ENCODE measurements at places on chromosomes 1 and 21.

GRCh38 chr1:30650968-30651320 is 72.4 kb downstream of the MATN1 start:
- DNase-seq: no peak

GRCh38 chr1:19445417-19446342 is 39.7 kb downstream of the CAPZB start:
- no peak for DNase-seq

DNA sequence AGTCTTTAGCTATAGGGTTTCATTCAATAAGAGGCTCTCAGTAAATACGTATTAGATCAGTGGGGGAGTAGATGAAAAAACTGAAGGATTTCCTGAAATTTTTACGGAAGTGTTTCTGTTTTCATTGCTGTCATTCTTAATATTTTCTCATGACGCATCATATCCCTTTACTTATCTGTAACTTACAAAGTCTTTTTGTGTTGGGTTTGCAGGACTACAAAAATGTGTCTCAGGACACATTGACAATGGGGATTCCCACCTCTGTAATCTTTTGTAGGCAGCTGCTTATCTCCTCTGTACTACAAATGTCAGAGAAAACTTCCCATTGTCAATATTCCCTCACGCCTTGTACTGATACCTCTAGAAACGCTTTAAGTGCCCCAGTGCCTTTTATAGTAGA is 35.5 kb downstream of the CRP start:
- no peak for DNase-seq

- DNase-seq: no peak
These were observed 19.3 kb downstream of the PGLYRP3 start for GRCh38 chr1:153293480-153293775.

GRCh38 chr21:36852293-36852692 is 114.2 kb downstream of the HLCS start:
- DNase-seq: no peak

DNA sequence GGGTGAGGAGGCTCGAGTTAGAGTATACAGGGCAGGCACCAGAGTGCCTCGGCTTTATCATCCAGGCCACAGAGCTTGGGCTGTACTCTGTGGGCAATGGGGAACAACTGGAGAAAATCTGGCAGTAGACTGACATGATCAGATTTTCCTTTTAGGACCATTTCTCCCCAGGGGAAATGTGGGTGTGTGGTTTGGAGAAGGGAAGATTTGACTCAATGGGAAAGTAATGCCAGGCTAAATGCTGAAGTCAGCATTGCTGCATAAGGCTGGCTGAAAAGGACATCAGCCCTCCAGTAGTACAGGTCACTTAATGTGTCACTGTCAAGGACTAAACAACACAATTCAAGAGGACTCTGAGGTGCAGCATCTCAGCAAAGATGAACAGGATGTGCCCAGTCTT is 5.0 kb downstream of the FYB2 start:
- no peak for DNase-seq

GRCh38 chr1:1039145-1039910 is 19.4 kb downstream of the AGRN start:
- no peak for DNase-seq

- DNase-seq: peak; percentile 95
These were observed 668.2 kb downstream of the KIF26B start for GRCh38 chr1:245822996-245823395.

GRCh38 chr1:53603431-53603830 is 135.5 kb downstream of the GLIS1 start:
- DNase-seq: no peak
